ENCODE measurements at places on chromosomes 2 and 18. TPM values are rescaled to one million over a fixed set of nuclear protein-coding genes. Genes with fewer than 3 reads are reported as not detected.
A peak's percentile ranks its signal among the peaks of the same experiment; 100 is the strongest.

Gene CPO
- not detected for polyA plus RNA-seq

Gene RBKS
- 5.5 TPM for polyA plus RNA-seq

Gene PSMA8
- polyA plus RNA-seq: 0.39 TPM

Gene DSG4
- polyA plus RNA-seq: not detected

Gene RAMP1
- 1.9 TPM for polyA plus RNA-seq

DNA sequence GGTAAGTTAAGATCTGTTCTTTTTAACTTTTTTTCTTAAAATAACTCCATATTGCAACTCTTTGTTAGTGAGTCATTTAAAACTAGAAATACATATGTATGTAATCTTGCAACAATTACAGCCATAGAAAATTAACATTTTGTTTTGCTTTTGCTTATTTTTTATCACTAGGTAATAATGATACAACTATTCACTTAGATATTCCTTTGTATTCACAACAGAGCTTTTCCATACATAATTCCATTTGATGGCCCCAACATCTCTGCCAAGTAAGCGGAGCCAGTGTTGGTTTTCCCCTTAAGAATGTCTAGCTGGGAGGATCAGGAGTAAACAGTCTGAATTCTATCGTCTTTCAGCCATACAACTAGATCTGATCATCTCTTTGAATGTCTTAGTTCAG, 16.1 kb downstream of the SPP2 start:
- DNase-seq: no peak
- H3K4me3 ChIP-seq: no peak overlapping the region
- no peak overlapping the region for H3K27ac ChIP-seq
- H3K4me1 ChIP-seq: peaks cover 7% of the 10 kb centered on the region
- H3K36me3 ChIP-seq: no peaks in the 10 kb centered on the region

GRCh38 chr2:211468877-211469663, 912.7 kb downstream of the CPS1 start:
- no peaks in the 10 kb centered on the region for H3K27me3 ChIP-seq
- no peak overlapping the region for H3K4me3 ChIP-seq
- no peak overlapping the region for H3K27ac ChIP-seq
- no peaks in the 10 kb centered on the region for H3K36me3 ChIP-seq
- no peak for DNase-seq
- H3K4me1 ChIP-seq: no peaks in the 10 kb centered on the region

DNA sequence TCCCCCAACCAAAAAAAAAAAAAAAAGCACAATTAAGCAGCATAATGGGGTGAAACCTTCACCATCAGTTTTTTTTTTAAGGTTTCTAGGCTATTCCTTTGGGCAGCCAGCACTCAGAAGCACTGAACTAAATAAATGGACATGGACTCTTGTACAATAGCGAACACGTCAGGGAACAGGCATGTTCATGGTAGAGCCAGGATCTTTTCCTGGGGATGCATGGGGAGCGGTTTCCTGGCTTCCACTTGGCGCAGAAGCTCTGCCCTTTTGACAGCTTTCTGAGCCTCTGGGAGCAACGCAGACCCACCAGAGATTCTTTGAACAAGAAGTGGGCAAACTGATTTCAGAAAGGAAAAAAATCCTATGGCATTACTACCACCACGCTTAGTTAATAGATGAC, 35.0 kb downstream of the ALPK2 start:
- no peaks in the 10 kb centered on the region for H3K4me1 ChIP-seq
- H3K27me3 ChIP-seq: no peaks in the 10 kb centered on the region
- no peaks in the 10 kb centered on the region for H3K36me3 ChIP-seq
- no peak overlapping the region for H3K27ac ChIP-seq

DNA sequence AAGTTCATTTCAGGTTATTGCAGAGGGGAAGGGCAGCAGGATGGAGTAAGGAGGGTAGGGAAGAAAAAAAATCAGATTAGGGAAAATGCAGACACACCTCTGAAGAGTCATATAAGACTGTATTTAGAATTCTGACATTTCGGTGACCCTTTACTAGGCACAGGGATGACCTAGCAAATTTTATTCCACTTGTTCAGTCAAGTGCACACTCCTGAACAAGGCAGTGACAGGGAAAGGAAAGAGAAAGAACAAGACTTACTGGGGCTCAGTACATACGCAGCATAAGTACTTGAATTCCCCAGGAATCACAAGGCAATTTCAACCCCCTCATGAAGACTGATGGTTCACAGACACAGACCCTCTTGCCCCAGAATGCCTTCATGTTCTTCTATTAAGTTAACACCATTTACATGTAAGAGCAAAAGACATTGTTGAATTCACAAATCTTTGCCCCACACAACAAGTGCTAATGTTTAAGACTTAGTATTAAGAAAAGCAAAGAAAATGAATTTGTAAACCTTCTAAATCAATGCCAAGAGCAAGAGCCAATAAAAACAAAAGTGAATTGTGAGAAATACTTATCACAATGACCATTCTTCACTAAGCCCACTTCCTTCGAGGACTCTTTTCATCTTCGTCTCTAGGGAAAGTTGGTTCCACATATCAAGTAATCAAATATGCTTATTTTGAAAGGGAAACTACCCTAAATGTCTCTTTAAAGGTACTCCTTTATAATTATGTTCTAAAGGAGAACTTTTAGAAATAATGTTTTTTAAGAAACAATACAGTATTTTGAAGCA, 47.0 kb downstream of the COBLL1 start:
- no peak for DNase-seq
- H3K27ac ChIP-seq: no peak overlapping the region
- H3K36me3 ChIP-seq: no peaks in the 10 kb centered on the region
- no peaks in the 10 kb centered on the region for H3K4me1 ChIP-seq
- H3K4me3 ChIP-seq: no peak overlapping the region
- no peaks in the 10 kb centered on the region for H3K27me3 ChIP-seq

DNA sequence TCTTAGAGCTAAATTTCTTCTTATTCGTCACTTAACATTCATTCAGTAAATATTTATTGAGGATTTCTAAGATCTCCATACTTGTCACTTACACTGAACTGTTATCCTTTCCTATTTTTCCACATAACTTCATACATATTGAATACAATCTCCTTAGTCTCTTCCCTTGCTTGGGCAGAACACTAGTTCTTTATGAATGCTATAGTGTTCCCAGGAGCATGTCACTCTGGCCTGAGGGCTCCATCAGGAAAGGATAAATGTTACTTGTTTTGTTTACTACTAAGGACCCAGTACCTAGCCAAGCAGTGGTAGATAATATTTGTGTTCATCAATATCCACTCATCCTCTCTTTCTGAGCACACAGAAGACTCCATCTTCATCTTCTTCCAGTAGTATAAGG, 544.7 kb downstream of the ZEB2 start:
- no peak overlapping the region for H3K4me3 ChIP-seq
- no peak for DNase-seq
- no peaks in the 10 kb centered on the region for H3K4me1 ChIP-seq
- H3K27me3 ChIP-seq: no peaks in the 10 kb centered on the region
- H3K36me3 ChIP-seq: no peaks in the 10 kb centered on the region

GRCh38 chr2:25232248-25232825, 64.0 kb upstream of the POMC start:
- no peak for DNase-seq
- H3K27me3 ChIP-seq: no peaks in the 10 kb centered on the region
- no peaks in the 10 kb centered on the region for H3K36me3 ChIP-seq
- no peak overlapping the region for H3K27ac ChIP-seq

GRCh38 chr2:217160103-217160743, 300.4 kb upstream of the TNP1 start:
- no peak overlapping the region for H3K27ac ChIP-seq
- no peaks in the 10 kb centered on the region for H3K36me3 ChIP-seq
- no peaks in the 10 kb centered on the region for H3K4me1 ChIP-seq
- no peak for DNase-seq

DNA sequence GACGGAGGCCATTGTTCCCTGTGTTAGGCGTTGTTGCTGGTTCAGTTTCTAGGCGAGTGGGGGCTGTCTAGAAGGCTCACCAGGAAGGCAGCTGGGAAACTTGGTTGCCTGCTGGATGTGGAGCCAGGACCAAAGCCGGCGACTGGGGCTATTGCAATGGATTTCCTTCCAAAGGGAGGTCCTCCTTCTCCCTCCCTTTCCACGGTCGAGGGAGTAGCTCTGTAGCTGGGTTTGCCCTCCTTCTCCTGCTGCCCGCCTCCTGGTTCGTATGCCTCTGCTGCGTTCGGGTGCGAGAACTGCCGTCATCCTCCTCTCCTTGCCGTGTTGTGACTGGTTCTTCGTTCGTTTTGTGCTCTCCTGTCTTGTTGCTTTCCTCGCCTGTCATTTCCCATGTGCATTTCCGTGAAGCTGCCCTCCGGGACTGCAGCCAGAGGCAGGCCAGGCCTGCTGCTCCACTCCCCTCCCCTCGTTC, 203.4 kb downstream of the NEDD4L start:
- H3K4me1 ChIP-seq: no peaks in the 10 kb centered on the region
- DNase-seq: no peak
- no peaks in the 10 kb centered on the region for H3K27me3 ChIP-seq
- no peak overlapping the region for H3K27ac ChIP-seq

DNA sequence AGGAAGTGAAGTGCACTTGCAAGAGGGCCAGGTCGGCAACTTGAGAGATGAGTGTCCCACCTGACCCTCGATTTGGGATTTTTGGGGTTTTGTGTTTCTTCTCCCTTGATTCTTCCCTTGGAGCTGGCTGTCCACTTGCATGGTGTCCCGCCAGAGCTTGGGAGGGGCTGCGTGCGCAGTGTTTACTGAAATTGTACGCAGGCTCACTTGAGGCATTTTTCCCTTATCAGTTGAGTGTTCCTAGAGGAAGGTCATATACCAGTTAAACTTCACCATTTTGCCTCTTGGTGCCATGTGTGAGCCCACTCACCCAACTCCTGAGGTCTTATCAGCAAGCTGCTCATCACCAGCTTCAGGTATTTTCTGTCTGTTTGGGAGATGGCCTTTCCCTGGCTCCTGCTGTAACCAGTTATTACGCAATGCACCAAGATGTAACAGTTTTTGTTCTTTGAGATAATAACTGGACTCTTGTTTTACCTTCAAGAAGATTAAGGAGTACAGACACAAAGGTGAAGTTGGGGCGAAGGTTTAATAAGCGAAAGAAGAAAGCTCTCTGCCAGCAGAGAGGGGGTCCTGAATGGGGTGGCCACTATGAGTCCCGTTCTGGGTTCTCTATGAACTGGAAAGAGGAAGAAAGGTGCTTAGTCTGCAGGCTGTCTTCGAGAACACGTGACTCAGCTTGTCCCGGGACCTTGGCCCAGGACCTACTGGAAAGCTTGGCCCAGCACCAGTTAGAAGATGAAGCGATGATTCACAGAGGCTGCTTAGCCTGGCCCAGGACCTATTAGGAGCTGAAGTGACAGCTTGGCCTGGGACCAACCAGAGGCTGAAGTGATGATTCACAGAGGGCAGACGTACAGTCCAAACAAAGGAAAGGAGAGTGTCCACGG, 21.5 kb upstream of the TXNL4A start:
- no peaks in the 10 kb centered on the region for H3K27me3 ChIP-seq
- no peak overlapping the region for H3K4me3 ChIP-seq
- DNase-seq: no peak

GRCh38 chr2:7032371-7032770, 115.2 kb downstream of the RNF144A start:
- no peaks in the 10 kb centered on the region for H3K27me3 ChIP-seq
- H3K4me1 ChIP-seq: no peaks in the 10 kb centered on the region
- H3K4me3 ChIP-seq: no peak overlapping the region

DNA sequence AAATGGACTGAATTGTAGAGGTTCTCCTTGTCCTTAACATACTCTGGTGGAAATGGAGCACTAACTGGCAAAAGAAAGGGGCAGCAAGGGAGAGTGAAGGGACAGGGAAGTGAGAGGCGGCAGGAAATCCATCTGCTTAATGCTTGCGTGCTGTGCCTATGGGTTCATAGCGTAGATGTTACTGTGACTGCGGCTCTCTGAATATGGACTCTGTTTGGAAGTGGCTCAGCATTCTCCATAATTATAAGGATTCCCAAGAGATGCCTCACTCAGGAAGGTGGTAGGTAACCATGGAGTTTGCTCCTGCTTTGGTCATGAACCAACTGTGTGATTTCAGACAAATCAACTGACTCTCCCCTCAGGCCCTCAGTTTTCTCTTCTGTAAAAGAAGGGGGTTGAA, 50.0 kb downstream of the MYO3B start:
- no peak for DNase-seq
- no peaks in the 10 kb centered on the region for H3K36me3 ChIP-seq
- no peak overlapping the region for H3K27ac ChIP-seq
- H3K27me3 ChIP-seq: no peaks in the 10 kb centered on the region
- no peaks in the 10 kb centered on the region for H3K4me1 ChIP-seq
- no peak overlapping the region for H3K4me3 ChIP-seq

GRCh38 chr2:149768320-149768799, 180.8 kb upstream of the MMADHC start:
- no peaks in the 10 kb centered on the region for H3K36me3 ChIP-seq
- no peaks in the 10 kb centered on the region for H3K27me3 ChIP-seq
- H3K27ac ChIP-seq: no peak overlapping the region
- no peaks in the 10 kb centered on the region for H3K4me1 ChIP-seq
- DNase-seq: no peak

DNA sequence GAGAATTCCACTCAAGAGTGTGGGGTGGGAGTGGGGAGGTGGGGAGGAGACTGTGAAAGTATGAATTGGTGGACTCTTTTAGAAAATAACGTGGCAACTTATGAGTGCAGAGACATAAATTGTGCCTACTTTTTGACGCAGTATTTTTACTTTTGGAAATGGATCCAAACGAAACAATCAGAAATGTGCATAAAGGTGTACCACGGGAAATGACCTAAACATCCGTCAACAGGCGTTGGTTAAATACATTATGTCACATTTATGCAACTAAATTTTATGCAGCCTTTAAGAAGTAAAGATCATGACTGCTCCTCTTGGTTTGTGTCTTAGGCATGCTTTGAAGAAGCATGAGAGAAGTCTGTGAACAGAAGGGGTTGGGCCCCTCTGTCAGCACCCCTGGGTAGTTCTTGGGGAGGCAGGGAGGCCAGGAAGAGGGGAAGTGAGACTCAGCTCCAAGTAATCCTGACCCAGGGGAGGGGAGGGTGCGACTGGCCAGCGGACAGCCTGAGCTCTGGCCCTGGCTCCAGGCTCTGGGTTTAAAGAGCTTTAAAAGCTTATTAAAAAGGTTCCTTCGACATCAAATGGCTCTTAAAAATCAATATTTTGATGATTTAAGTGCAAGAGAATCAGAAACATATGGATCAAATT, 126.4 kb upstream of the HAAO start:
- no peaks in the 10 kb centered on the region for H3K27me3 ChIP-seq
- no peak overlapping the region for H3K4me3 ChIP-seq
- no peaks in the 10 kb centered on the region for H3K36me3 ChIP-seq
- DNase-seq: no peak
- no peak overlapping the region for H3K27ac ChIP-seq

DNA sequence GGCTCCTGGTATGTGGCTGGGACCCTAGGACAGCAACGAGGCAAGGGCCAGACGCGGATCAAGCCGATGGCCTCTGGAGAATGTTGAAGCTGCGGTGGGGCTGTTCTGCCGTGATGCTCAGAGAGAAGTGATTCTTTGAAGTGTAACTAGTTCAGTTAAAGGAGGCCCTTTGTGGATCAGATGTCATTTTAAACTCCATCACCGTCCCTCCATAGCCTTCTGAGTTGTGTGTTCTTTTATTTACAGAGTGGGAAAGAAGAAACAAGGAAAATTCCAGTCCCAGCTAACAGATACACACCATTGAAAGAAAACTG, 403 bp downstream of the PNO1 start:
- peak overlapping the region; percentile 93 for H3K4me3 ChIP-seq
- H3K36me3 ChIP-seq: peaks cover 6% of the 10 kb centered on the region
- H3K4me1 ChIP-seq: peaks cover 19% of the 10 kb centered on the region
- no peak for DNase-seq
- H3K27me3 ChIP-seq: no peaks in the 10 kb centered on the region

Measured in naive thymus-derived CD4-positive, alpha-beta T cell (primary cell).